ENCODE measurements at places on chromosomes 4 and X.

DNA sequence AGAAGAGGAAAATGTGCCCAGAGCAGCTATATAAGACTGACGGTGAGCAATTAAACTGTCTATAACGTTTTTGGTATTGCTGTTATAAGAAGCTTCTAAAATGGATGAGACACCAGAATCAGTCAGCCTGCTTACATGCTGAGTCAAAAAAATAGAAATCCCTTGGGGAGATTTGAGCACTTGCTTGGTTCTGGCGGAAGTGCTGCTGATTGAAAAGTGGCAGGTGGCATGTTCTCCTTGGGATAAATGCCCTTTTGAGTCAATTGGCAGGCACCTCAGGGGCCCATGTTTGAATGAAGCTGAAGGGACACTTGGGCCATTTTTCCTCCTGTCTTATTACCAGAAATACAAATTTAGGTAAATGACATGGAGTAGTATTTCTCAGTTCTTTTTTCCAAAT is 148.7 kb downstream of the PTCHD1 start:
- no peak for DNase-seq

DNA sequence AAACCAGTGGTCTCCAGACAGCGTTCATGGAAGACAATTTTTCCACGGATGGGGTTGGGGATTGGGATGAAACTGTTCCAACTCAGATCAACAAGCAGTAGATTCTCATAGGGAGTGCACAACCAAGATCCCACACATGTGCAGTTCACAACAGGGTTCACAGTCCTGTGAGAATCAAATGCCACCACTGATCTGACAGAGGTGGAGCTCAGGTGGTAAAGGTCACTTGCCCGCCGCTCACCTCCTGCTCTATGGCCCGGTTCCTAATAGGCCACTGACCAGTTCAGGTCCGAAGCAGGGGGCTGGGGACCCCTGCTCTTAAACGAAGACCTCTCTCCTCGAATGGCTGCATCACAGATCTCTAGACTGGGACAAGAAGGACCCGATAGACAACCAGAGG is 4.4 kb downstream of the APBB2 start:
- DNase-seq: no peak

DNA sequence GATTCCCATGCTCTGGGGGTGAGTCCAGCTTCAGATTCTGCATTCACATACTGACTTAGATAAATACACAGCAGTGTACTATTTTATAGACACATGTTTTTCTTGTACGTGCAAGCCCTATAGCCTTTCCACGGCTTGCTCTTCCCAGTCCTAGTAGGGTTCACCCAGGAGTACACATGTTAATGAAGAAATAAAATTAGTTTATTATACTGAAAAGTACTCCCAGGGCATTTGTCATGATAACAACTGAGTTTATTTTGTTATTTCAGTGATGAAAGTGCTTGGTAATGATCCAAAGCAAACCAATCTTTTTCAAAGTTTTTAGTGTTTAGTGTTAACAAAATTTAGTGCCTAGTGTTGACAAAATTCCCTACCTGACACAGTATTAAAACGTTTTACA is 21.3 kb downstream of the MAPK10 start:
- DNase-seq: no peak

- DNase-seq: no peak
Measured at GRCh38 chr4:105453550-105454205, 20.2 kb downstream of the PPA2 start.

- DNase-seq: no peak
Measured at GRCh38 chr4:18388039-18388438, 366.5 kb upstream of the LCORL start.

GRCh38 chrX:53088136-53088974 is 5.6 kb upstream of the KANTR start:
- DNase-seq: no peak

DNA sequence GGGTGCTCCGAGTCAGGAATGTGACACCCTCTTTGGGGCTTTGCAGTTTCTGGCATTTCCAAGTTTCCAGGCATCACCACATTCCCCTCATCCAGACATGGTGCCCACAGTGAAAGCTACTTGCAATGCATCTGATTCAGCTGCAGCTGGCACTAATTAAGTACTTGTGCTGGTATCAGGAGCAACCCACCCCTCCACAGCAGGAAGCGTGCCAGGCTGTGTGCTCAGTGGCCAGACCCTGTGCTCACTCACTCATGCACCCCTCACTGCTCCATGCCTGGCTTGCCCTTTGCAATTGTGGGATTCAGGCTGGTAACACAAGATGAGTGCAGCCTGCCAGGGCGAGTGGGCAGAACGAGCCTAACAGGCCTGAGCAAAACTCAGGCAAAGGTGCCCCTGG is 271.2 kb downstream of the EPHA5 start:
- no peak for DNase-seq

DNA sequence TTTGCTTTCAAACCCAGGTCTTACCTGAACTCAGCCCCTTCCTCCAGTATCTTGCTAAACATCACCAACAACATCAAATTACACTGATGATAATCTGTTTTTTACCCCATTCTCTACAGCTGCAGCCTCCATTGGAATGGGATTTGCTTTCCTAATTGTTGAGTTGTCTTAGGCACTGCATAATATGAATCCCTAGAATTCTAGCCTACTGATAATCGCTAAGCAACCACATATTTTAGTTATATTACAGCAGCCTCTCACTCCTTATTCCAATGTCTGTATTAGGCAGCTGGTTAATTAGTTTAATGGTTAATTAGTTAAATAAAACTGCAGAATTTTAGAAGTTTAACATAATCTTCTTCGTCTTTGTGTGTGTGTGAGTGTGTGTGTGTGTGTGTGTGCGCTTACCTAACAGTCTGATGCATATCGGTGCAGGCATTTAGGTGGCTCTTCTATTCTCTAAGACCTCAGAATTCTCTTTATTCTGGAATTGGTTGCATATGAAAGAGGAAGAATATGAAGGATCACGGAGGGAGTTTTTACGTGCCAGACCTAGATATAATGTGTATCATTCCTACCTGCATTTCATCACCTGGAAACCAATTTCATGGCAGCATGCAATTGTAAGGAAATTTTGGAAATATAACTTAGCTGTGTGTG is 5.3 kb upstream of the COMMD8 start:
- DNase-seq: peak; percentile 9

- no peak for DNase-seq
Measured at GRCh38 chr4:39616651-39617050, 22.0 kb downstream of the SMIM14 start.

- no peak for DNase-seq
Measured at GRCh38 chrX:115949900-115950822, 220.4 kb upstream of the AGTR2 start.

- DNase-seq: no peak
Measured at GRCh38 chrX:499870-500364, 113.2 kb upstream of the PPP2R3B start.

- DNase-seq: no peak
Measured at GRCh38 chr4:22824091-22824490, 131.4 kb downstream of the GBA3 start.

DNA sequence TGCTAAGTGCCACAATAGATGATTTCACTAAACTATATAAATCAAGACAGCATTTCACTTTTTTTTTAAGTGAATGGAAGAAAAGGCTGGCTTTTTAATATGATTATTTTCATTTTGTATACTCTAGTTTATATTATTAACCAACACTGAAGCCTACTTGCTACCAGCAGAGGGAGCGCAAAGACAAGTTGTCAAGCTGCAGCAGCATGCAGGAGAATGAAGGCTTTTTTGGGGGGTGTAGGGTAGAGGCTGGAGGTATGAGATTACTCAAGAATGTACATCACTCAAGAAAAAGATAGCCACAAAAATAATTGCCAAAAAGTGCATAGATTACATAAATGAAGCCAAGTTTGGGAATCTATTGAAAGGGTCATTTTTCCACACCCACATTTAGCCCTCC is 519.5 kb downstream of the FGF13 start:
- no peak for DNase-seq

- DNase-seq: no peak
Measured at GRCh38 chrX:34624416-34624815, 32.7 kb downstream of the TMEM47 start.

GRCh38 chr4:99323756-99324155 is 2.6 kb upstream of the ADH1B start:
- DNase-seq: no peak

DNA sequence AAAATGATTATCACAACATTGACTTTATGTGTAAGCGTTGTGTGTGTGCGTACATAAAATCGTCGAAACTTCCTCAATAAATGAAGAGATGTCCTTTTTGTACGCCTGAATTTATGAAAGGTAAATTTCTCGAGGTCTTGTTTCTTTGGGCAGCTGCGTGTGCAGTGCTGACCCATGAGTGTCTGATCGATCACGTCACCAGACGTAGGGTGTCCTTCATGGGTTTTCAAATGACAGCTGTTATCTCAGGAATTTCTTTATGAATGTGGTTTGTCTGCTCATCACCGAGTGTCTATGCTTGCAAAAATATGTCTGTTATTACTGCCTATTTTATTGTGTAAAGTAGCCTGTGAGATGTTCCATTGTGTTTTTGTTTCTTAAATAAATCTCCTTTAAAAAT is 67.7 kb upstream of the GPR78 start:
- DNase-seq: no peak

DNA sequence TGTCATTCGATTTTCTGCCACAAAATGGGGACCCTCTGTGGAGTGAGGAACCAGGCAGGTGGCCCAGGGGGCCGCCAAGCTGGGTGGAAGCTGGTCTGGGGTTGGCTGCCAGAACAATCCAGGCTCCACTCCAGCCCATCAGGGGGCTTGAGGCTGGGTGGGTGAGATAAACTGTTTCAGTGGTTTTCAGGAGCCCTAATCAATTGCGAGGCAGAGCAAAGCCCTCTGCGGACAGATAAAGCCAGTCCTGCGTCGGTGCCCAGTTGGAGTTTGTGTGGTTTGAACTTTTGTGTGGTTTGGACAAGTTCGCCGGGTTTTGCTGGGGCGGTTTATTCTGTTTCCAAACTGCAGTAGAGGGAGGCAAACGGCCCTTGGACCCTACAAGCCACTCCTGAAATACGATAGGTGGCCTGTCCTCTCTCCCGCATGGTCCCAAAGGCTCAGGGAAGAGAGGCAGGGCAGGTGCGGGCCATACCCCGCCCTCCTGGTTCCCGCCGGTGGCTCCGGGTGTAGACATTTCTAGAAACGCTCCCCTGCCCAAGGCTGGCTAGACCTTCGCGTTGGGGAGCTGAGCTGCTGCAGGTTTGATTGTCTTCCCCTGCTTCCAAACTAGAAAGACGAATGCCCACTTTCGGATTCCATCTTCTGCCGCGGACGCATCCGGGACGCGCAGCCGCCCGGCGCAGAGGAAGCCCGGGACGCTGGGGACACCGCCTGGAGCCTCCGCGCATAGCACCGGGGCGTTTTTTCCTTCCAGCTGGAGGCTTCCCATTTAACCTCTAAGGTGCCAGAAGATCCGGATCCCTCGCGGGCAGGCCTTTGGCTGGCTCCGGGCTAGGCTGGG is 169.0 kb upstream of the BCOR start:
- peak; percentile 22 for DNase-seq
